Central memory CD8-positive, alpha-beta T cell (primary cell): ENCODE measurements at places on chromosomes 12 and 14.

DNA sequence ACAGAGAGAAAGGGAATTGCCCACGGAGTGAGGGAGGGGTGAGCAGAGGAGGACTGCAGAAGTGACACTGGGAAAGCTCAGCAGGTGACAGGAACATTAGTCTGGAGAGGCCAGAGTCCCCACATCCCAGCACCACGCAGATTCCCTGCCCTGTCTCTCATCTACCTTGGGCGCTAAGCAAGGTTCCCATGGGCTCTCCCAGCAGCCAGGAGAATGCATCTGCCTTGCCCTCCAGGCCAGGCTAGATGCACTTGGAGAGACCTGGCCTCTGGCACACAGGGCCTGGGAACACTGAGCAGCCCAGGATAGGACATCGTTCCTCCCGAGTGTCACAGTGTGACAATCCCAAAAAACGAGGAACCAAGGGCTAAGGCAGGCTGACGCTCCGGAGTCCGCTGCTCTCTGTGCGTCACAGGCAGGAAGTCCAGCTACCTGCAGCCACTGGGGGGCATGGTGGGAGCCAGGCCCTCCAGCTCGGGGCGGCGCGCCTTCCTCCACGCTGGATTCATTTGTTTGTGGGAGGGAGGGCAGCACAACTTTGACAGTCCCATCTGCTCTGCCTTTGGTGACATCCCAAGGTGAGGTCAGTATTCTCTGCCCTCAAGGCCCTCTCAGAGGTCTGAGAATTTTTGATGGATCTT is 5.4 kb upstream of the NGB start:
- DNase-seq = no peak

DNA sequence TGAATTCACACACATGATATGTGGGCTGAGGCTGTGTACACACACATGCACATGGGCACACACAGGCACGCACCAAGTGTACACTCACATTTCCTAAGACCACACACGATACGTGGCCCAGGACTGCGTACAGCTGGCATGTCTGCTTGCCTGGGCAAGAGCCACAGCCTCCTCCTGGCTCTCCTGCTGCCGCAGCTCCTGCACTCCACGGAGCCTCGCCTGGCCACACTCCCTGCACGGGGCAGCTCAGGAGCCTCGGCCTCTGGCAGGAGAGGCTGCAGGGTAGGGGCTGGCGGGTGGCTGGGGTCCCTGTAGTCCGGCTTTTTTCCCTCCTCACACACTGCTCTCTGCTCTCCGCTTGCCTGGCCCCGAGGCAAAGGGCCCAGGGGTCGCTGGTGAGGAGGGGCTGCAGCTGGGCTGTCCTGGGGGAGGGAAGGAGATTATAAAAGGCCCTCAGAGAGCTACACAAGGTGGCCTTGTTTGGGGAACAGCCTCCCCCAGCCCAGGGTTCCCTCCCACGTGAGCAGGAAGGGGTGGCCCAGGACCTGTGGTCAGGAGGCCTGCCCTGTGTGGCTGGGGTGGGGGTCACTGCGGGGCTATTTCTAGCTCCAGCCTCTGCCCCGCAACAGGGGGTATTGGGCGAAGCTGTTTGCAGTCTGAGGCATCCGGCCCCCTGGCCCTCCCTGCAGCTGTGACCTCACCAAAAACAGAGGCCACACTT is 89.0 kb upstream of the SFSWAP start:
- DNase-seq = no peak

- DNase-seq = no peak
Measured at GRCh38 chr12:45669792-45670191, 59.7 kb upstream of the ARID2 start.

DNA sequence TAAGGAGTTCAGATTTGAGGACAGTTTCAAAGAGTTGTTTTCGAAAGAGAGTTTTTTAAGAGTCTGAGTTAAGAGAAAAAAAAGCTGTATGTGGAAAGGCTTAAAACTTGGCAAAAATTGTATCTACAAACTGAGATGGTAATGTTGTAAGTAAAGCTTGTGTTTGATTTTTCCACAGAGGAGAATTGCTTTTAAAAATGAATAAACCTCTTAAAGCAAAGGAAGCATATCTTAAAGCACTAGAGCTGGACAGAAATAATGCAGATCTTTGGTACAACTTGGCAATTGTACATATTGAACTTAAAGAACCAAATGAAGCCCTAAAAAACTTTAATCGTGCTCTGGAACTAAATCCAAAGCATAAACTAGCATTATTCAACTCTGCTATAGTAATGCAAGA is 50.3 kb downstream of the TMTC3 start:
- DNase-seq = no peak

- DNase-seq = no peak
Measured at GRCh38 chr14:54652605-54653052, 85.7 kb downstream of the SAMD4A start.

GRCh38 chr12:47158792-47159191 is 79.0 kb upstream of the AMIGO2 start:
- no peak for DNase-seq

DNA sequence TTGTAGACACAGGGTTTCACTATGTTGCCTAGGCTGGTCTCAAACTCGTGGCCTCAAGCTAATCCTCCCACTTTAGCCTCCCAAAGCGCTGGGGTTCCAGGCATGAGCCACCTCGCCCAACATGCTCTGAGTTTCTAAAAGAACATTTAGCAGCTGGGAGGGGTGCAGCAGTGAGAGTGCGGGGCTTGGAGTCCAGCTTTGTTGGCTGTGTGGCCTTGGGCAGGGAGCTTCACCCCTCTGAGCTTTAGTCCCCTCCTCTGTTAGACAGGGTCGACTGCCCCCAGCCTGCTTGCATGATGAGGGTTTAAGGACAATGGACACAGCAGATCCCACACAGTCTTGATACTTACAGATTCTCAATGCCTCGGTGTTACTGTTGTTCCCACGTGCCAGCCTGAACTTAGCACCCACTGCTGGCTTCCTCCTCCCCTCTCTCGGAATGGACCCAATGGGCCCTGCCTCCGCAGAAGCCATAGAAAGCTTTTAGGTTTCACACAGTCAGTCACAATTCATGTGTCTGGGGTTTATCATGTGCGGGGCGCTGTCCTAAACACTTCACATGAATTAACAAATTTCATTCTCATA is 54.6 kb downstream of the PSMA6 start:
- no peak for DNase-seq

- DNase-seq = no peak
Measured at GRCh38 chr14:85444635-85445034, 85.3 kb upstream of the FLRT2 start.

DNA sequence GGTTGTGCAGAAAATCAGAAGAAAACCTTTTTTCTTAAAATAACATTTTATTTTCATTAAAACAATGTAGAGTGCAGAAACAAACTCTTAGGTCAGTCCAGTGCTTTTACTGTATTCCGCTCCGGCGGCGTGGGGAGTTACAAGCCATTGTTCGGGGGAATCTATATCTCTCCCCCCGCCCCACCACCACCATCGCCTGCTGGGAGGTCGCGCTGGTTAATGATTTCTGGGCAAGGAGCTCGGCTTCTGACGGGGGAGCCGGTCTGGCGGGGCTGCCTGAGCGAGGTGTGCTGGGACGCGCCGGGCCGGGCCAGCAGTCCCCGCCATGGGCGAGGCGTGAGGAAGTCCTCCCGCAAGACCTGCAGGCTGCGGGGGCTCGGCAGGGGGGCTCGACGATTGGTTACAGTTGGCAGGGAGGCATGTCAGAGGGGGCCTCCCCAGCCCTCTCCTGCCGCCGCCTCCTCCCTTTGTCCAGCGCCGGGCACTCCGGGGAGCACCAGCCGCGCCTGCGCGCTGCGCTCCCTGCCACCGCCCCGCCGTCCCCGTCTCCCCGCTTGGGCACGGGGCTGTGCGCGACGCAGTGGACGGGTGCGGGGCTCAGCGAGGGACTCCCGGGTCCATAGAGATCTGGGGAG is 1.0 kb upstream of the DUSP6 start:
- no peak for DNase-seq
